ENCODE measurements at places on chromosomes 5 and 9. TPM values are rescaled to one million over a fixed set of nuclear protein-coding genes. Genes with fewer than 3 reads are reported as not detected.

DNA sequence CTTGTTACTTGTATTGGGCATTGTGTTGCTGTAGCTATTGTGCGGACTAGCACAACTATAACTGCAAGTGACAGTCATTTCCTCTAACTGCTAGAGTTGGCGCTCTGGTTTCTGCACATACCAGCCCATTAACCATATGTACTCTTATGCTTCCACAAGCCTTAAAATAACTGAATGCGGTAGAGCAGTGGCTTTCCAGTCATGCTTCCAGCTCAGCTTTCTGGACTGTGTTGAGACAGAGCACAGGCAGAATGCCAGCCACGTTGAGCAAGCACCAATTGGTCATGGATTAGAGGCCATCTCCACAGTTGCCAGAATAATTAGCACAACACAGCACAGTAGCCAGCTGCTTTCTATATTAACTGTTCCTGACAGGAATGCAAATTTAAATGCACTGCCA lies 12.2 kb downstream of the INVS start:
- peaks cover 13% of the 10 kb centered on the region for H3K36me3 ChIP-seq
- no peaks in the 10 kb centered on the region for H3K4me1 ChIP-seq
- H3K4me3 ChIP-seq: no peak overlapping the region
- no peak for DNase-seq
- H3K27me3 ChIP-seq: no peaks in the 10 kb centered on the region

GRCh38 chr5:122965111-122965510 lies 71.4 kb downstream of the PPIC start:
- no peaks in the 10 kb centered on the region for H3K4me1 ChIP-seq
- H3K4me3 ChIP-seq: no peak overlapping the region
- H3K36me3 ChIP-seq: no peaks in the 10 kb centered on the region

ABO gene
- total RNA-seq: 0.53 TPM

DNA sequence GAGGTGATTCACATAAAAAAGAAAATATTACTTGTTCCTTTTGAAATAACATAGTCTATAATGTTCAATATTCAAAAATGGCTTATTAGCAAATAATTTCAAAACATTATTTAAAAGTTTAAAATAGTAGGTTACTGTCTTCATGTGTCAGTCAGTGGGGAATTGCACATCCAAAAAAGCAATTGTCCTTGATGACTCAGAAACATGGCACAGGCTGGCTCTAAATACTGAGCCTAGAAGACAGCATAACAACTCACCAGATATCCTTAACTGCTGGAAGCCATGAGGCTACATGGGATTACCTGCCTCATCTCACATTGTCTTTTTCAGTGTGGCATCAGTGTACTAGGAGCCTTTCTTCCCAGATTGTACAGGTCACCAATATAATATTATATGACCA lies 439.5 kb upstream of the RGMB start:
- H3K4me1 ChIP-seq: no peaks in the 10 kb centered on the region
- no peaks in the 10 kb centered on the region for H3K36me3 ChIP-seq
- DNase-seq: no peak

RAD23B gene
- 91.0 TPM for total RNA-seq

FBP1 gene
- 0.65 TPM for total RNA-seq

GLRA1 gene
- total RNA-seq: not detected

SLC2A6 gene
- total RNA-seq: 1.2 TPM

- peaks cover 18% of the 10 kb centered on the region for H3K27me3 ChIP-seq
- no peaks in the 10 kb centered on the region for H3K36me3 ChIP-seq
- H3K4me1 ChIP-seq: no peaks in the 10 kb centered on the region
- H3K4me3 ChIP-seq: no peak overlapping the region
- no peak overlapping the region for H3K27ac ChIP-seq
Observed at GRCh38 chr9:3721096-3721495, 195.3 kb upstream of the RFX3 start.

GRCh38 chr5:113293975-113294310 lies 140.8 kb downstream of the TSSK1B start:
- H3K27ac ChIP-seq: peak overlapping the region; percentile 79
- H3K4me1 ChIP-seq: peaks cover 27% of the 10 kb centered on the region
- H3K4me3 ChIP-seq: peak overlapping the region; percentile 93
- no peak for DNase-seq

- no peaks in the 10 kb centered on the region for H3K27me3 ChIP-seq
- H3K4me1 ChIP-seq: peaks cover 2% of the 10 kb centered on the region
- H3K27ac ChIP-seq: no peak overlapping the region
- DNase-seq: no peak
- no peak overlapping the region for H3K4me3 ChIP-seq
Observed at GRCh38 chr5:32325062-32325461, 12.3 kb upstream of the MTMR12 start.

DNA sequence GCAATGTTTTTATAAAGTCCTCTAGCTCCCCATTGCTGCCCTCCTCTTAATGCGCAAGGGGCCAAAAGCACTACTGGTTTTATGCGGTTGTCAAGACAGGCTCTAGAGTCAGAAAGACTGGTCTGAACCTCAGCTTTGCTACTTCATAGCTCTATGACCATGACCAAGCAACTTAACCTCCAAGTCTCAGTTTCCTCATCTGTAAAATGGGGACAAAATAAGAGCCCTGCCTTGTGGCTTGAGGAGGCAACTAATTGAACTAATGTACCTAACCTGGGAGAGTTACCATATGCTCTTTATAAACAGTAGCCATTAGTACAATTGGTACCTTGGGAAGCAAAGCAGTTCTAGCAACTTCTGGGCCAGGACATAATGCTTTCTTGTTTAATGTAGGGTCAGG lies 36.5 kb downstream of the ANXA6 start:
- H3K27ac ChIP-seq: no peak overlapping the region
- no peaks in the 10 kb centered on the region for H3K27me3 ChIP-seq
- H3K4me3 ChIP-seq: no peak overlapping the region
- no peak for DNase-seq
- peaks cover 10% of the 10 kb centered on the region for H3K4me1 ChIP-seq
- H3K36me3 ChIP-seq: peaks cover 91% of the 10 kb centered on the region

GRCh38 chr9:130422546-130422945 lies 22.2 kb upstream of the ASS1 start:
- no peaks in the 10 kb centered on the region for H3K4me1 ChIP-seq
- DNase-seq: no peak
- peaks cover 4% of the 10 kb centered on the region for H3K27me3 ChIP-seq
- H3K4me3 ChIP-seq: no peak overlapping the region
- no peak overlapping the region for H3K27ac ChIP-seq

BNC2 gene
- total RNA-seq: not detected

DNA sequence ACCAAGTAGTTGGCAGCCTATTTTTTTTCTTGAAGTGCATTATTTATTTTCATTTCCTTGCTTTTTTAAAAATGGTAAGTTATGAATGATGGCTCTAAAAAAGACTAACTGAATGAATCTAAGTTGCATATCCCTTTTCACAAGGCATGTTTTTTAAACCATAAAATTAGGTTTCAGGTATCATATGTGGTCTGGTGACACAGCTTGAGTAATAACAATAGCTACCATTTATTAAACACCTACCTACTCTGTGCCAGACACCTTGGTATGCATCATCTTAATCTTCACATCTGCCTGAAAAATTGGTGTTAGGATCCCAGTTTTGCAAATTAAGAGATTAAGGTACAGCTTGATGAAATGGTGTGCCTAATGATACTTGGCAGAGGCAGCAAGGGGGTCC lies 4.3 kb upstream of the GABBR2 start:
- peaks cover 3% of the 10 kb centered on the region for H3K4me1 ChIP-seq
- no peaks in the 10 kb centered on the region for H3K36me3 ChIP-seq
- H3K4me3 ChIP-seq: no peak overlapping the region
- no peak for DNase-seq
- H3K27ac ChIP-seq: no peak overlapping the region

DNA sequence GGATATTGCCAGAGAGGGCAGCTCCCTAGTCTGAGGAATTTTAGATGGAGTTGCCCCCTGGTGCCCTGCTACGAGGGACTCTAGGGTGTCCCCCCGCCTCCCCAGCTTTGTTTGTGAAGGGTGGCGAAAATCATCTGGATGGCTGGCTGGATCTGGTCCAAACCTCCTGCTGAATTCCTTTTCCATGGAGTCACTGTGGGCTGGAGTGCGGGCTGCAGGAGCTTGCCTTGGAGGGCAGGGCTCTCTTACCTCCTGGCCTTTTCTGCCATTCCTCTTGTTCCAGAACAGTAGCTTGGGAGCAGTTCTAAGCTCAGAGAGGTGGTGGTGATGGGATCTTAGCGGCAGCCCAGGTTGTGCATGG lies 2.1 kb downstream of the SYNPO start:
- H3K27me3 ChIP-seq: peaks cover 10% of the 10 kb centered on the region
- no peaks in the 10 kb centered on the region for H3K36me3 ChIP-seq
- H3K4me1 ChIP-seq: no peaks in the 10 kb centered on the region
- no peak overlapping the region for H3K27ac ChIP-seq

DNA sequence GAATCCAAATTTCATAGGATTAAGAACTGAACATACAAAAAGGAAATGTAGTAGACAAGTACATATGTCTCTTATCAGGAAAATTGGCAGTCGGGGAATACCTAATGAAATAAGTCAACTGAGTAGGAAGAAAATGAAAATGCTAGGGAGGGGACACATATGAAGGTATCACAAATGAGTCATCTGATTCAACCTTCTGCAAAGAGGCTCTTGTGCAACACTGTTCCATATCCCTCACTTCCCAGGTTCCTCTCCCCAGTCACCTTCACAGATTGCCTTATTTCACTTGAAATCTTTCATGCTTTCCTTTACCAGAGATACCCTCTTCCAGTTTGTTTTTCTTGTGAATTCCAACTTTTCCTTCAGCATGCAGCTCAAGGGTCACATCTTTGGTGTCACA lies 139.0 kb downstream of the RFX3 start:
- no peak overlapping the region for H3K27ac ChIP-seq
- no peak overlapping the region for H3K4me3 ChIP-seq
- H3K36me3 ChIP-seq: peaks cover 49% of the 10 kb centered on the region
- H3K27me3 ChIP-seq: no peaks in the 10 kb centered on the region
- no peak for DNase-seq

- DNase-seq: no peak
- H3K4me1 ChIP-seq: peaks cover 16% of the 10 kb centered on the region
- H3K27me3 ChIP-seq: peaks cover 5% of the 10 kb centered on the region
- no peaks in the 10 kb centered on the region for H3K36me3 ChIP-seq
- no peak overlapping the region for H3K4me3 ChIP-seq
- no peak overlapping the region for H3K27ac ChIP-seq
Observed at GRCh38 chr9:129323999-129324553, 146.0 kb upstream of the IER5L start.

- H3K27me3 ChIP-seq: no peaks in the 10 kb centered on the region
- H3K36me3 ChIP-seq: no peaks in the 10 kb centered on the region
- H3K4me3 ChIP-seq: no peak overlapping the region
- H3K27ac ChIP-seq: no peak overlapping the region
- peaks cover 4% of the 10 kb centered on the region for H3K4me1 ChIP-seq
Observed at GRCh38 chr9:96514800-96515158, 64.8 kb downstream of the HABP4 start.

DNA sequence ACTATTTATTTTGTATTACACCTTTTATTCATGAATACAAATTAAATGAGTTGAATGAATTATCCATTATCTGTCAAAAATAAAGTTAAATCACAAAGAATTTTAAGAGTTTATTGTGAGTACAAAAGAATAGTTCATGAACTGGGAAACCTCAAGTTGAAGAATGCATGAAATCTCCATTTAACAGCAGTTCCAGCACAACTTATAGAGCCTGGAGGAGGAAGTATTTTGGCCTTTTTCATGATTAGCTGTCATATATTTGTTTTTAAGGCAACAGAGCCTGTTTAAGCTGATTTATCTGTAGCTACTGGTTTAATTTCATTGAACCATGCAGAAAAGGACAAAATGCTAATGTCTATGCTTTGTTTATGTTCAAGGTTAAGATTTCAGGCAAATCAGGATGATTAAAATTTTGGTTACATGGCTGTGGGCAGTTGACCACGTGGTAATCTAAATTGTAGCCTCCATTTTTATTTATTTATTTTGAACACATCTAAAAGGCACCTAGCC lies 12.2 kb downstream of the SPINK1 start:
- no peaks in the 10 kb centered on the region for H3K4me1 ChIP-seq
- H3K4me3 ChIP-seq: no peak overlapping the region
- DNase-seq: no peak
- no peaks in the 10 kb centered on the region for H3K36me3 ChIP-seq

GRCh38 chr9:96121136-96121535 lies 180.8 kb downstream of the HSD17B3 start:
- no peak for DNase-seq

GDNF gene
- total RNA-seq: not detected

DNA sequence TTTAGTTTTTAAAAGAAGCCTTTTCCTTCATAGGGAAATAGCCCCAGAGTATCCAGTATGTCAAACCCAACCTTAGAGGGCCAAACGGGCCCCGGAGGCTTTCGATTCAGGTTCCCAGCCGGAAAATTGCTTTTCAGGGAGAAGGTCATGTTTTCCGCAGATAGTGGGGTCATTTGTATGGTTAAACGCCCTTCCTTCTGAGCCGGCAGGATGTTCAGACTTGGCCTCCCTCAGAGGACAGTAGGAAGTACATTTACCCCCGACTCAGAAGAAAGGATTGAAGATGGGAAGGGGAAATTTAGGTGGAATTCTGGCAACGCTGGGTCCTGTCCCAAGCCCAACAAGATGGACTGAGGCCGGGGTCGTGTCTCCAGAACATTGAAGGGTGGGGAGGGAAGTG lies 195.2 kb downstream of the AOPEP start:
- DNase-seq: no peak
- no peak overlapping the region for H3K4me3 ChIP-seq
- H3K27ac ChIP-seq: no peak overlapping the region
- H3K27me3 ChIP-seq: no peaks in the 10 kb centered on the region

DNA sequence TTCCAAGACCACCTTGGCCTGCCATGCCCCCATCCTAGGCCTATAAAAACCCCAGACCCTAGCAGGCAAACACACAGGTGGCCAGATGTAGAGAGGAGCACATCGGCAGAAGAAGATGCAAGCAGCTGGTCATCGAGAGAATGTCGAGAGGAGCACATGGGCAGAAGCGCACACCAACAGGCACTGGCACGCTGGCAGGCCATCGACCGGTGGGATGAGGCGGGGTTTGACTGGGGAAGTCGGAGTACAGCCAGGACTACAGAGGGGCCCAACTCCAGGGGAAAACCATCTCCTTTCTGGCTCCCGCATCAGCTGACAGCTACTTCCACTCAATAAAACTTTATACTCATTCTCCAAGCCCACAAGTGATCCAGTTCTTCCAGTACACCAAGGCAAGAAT lies 283.1 kb upstream of the RGMB start:
- H3K27ac ChIP-seq: no peak overlapping the region
- DNase-seq: no peak
- H3K36me3 ChIP-seq: peaks cover 4% of the 10 kb centered on the region
- H3K4me3 ChIP-seq: no peak overlapping the region
- H3K27me3 ChIP-seq: no peaks in the 10 kb centered on the region

POMT1 gene
- total RNA-seq: 52.5 TPM

- H3K36me3 ChIP-seq: no peaks in the 10 kb centered on the region
- no peak for DNase-seq
- H3K4me3 ChIP-seq: no peak overlapping the region
- H3K27ac ChIP-seq: no peak overlapping the region
- H3K27me3 ChIP-seq: no peaks in the 10 kb centered on the region
Observed at GRCh38 chr5:54207566-54207965, 102.8 kb downstream of the ARL15 start.

DNA sequence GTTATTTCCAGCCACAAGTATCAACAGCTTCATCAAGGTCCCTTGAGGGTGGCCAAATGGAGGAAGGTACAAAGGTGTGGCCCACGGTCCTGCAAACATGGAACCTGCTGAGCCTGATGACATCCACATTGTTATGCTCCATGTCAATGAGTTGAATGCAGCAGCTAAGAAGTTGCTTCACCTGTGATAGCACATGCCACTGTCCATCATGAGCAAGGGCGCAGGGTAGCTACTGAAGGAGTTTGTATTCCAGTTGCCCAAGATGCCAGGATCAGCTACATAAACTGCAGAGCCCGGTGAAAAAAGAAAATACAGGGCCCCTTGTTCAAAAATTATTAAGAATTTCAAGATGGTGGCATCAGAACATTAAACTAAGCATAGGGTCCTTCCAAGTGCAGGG lies 24.2 kb downstream of the LSM11 start:
- H3K27ac ChIP-seq: no peak overlapping the region
- H3K27me3 ChIP-seq: peaks cover 4% of the 10 kb centered on the region
- H3K36me3 ChIP-seq: no peaks in the 10 kb centered on the region
- no peak overlapping the region for H3K4me3 ChIP-seq

Data from activated CD4-positive, alpha-beta memory T cell treated with anti-CD3 and anti-CD28 coated beads, Interleukin-2, amount 10 ng/mL, durations not matched to agents 7 days and 5 days (primary cell).